ENCODE measurements at places on chromosomes 1 and 21.

DNA sequence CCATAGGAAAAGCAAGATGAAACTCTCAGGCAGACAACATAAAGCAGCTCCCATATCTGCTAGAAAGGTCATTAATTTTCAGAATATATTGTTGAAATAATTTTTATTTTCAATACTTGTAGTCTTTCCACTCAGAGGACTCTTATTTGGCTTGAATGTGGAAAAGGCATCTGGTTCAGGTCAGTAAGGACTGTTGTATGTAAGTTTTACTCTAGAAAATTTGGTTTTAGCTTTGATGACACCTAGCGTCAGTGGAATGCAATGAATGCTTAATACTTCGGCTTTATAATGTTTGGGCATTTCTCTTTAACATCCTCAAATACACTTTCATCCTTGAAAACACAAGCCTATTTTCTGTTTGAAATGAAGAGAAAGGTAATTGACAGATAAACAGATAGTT is 63.3 kb downstream of the LRRC40 start:
- DNase-seq = no peak

- DNase-seq = no peak
Measured at GRCh38 chr1:59997479-59998115, 71.0 kb upstream of the CYP2J2 start.

DNA sequence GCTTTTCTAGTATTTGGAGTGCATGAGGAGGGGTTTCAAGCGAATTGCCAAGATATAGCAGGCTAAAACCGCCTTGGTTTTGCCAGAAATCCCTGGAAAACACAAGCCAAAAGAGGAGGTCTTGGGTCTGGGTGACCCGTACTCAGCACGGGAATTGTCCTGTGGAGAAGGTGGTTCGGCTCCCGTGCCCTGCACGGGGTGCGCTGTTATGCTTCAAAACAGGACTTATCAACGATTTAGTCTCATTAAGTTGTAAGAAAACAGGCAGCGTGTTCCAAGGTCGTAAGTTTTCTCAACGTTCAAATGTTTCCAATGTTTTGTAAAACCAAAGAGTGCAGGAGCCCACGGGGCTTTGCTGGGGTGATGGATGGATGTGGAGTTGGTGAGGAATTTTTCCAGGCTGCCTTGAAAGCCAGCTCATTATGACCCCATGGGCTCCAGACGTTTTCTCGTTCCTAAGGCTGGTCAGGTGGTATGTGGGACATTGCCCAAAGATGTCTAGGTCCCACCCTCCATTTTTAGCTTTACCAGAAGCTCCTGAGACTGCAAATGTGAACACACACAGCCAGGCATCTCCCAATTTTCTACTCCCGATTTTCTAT is 75.4 kb upstream of the CLDN14 start:
- no peak for DNase-seq

DNA sequence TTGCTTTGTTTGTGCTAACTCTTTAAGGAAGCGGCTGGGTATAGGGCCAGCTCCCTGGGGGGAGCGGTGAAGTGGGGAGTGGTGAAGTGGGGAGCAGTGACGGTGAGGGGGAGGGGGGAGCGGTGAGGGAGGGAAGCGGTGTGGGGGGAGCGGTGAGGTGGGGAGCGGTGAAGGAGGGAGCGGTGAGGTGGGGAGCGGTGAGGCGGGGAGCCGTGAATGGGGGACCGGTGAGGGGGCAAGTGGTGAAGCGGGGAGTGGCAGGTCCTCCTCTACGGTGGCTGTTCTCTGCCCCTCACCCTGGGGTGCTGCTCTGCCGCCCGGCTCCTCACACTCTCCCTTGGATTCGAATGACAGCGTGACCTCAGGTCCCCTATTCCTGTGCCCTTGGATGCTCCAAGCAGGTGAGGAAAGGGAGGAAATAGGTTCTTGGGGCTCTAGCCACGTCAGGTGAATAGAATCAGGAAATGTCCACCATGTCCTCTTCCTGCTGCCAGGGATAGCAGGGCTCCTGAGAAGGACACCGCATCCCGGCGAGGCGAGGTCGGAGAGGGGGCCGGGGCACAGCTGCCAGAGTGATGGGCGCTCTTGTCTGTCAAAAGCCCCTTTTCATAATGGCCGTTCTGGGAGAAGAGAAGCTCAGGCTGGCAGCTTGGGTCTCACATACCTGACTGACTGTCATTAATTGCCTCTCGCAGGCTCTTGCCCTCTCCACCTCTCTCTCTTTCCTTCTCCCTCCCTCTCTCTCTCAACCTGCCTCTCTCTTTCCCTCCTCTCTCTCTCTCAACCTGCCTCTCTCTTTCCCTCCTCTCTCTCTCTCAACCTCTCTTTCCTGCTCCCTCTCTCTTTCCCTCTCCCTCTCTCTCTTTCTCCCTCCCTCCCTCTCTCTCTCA is 134.2 kb downstream of the PGBD5 start:
- no peak for DNase-seq

GRCh38 chr1:232335261-232335660 is 294.7 kb downstream of the SIPA1L2 start:
- no peak for DNase-seq

DNA sequence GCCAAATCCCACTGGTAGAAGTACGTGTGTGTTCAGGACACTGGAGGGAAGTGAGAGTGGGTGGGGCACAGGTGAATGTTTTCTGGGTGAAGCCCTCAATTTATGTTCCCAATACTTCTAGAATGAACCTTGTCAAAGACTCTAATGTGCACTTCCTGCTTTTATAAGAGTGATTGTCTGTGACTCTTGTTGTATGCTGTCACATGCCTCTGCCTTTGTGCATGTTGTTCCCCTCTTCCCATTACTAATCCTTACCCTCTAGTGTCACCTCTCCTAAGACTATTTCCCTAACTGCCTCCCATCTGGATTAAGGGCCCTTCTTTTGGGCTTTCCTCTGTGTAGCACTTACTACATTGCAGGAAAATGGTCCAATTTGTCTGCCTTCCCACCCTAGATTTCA is 2.5 kb upstream of the LINGO4 start:
- DNase-seq = no peak

DNA sequence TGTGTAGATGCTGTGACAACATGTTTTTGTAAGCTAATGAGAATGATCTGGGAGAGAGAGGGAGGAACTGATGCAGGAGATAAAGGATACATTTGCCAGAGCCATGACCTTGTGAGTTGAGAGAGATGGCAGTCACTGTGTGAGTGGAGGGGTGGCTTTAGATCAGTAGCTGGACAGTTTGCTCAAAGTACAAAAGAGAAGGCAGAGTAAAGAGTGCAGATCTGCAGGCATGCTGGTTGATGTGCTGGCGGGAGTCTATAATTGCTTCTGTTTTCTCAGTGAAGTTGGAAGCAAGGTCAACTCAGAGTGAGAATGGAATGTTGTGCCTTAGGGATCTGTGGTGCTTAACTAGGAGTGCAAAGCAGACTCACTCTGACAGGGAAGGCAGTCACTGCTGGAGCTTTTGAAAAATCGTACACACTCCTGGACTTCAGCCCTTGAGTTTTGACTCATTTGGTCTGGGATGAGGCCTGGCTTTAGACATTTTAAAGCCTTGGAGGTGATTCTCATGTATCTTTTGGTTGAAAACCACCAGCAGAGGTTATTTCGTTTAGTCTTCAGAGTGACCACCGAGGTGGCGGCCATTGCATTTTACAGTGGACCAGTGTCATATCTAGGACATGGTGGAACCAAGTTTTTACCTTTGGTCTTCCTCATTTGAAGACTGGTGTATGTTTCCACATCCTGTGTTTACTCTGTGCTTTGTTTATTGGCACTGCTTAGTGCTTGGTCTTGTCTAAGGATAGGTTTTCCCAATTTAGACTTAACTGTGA is 49.6 kb downstream of the MTR start:
- DNase-seq = peak; percentile 21

GRCh38 chr1:214248311-214249085 is 32.5 kb upstream of the SMYD2 start:
- DNase-seq = no peak

DNA sequence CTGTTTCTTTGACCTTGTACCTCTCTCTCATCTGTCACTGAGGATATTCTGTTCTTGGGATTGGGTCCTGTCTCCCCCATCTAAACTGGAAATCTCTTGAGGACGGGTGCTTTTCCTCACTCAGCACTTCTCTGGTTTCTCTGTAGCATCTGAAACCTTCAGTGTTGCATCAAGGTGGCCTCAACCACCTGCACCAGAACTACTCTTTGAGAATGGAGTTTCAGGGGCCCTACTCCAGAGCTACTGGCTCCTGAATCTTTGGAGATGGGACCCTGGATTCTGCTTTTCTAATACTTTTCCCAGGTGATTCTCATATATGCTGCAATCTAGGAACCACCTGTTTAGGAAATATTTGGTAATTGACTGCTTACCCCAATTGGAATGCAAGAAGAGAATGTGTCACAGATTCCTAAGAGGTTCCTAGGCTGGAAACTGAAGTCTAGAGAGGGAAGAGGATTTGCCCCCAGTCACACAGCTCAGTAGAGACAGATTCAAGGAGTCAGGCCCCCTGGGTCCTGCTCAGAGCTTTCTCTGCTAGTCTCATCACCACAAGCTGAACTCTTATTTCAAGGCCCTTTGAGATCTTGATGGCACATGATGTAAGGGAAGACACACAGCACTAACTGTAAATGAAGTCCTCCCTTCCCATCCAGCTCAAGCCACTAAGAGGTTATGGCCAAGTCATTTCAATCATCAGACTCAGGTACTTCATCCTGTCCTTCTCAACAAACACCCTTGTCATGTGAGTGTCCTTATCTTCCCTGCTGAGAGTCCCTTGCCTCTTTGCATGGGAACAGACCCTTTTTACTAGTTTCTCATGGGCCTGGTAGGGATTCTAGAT is 48.7 kb downstream of the EIF2D start:
- no peak for DNase-seq

GRCh38 chr1:210236386-210236839 is 3.8 kb downstream of the SERTAD4 start:
- DNase-seq = no peak

DNA sequence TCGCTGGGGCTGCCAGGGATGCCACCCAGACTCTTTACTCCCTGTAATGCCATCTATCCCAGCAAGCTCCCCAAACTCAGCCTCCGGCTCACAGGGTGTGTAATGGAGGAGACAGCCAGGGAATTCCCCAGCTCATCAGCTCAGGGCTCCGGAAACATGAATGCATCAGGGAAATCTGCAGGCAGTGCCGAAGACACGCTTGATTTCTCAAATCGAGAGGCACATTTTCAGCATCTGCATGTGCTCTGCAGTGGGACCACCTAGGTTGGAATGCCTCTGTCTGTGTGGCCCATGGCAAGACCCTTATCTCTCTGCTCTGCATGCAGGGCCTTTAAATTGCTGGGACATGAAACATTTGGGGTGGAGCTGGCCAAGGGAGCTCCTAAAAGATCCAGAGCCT is 170.1 kb downstream of the TRABD2B start:
- DNase-seq = no peak

GRCh38 chr1:18940303-18941020 is 16.0 kb downstream of the IFFO2 start:
- DNase-seq = no peak

- no peak for DNase-seq
Measured at GRCh38 chr1:187847531-187847930, 1018.8 kb downstream of the PLA2G4A start.

DNA sequence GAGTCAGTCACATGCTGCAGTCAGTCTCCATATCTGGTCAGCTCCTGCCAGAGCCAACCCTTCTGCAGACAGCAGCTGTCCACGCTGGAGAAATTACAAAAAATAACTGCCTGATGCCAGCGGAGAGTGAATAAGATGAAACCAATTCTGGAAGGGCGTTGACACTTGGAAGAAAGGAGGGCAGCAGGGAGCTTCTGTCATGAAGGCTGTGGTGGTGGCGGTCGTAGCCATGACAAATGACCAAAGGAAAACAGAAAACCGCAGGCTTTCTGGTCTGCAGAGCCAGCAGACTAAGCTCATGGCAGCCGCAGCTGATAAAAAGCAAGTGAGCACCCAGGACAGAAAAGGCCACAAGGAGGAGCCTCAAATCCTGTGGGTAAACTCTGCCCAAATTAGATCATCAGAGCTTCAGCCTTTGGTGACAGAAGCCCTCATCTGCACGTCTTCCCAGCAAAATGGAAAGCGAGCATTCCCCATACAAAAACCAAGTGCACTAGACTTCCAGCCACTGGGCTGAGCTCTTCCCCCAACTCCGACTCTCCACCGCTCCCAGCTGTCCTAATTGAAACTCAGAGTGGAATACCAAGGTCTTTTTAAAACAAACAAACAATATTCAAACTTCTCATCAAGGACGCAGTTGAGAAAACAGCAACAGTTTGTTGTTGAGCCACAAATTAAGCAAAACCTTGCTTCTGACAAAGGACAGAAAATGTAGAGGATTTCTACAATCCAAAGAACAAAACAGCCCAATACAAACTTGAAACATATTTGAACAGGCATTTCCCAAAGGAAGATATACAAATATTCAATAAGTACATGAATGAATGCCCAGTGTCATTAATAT is 28.7 kb downstream of the RSPH1 start:
- peak; percentile 51 for DNase-seq

GRCh38 chr21:45373991-45374816 is 30.8 kb upstream of the COL18A1 start:
- no peak for DNase-seq

- no peak for DNase-seq
Measured at GRCh38 chr1:204317170-204317569, 42.6 kb downstream of the PLEKHA6 start.

- DNase-seq = no peak
Measured at GRCh38 chr21:41899426-41900202, 20.5 kb upstream of the PRDM15 start.

DNA sequence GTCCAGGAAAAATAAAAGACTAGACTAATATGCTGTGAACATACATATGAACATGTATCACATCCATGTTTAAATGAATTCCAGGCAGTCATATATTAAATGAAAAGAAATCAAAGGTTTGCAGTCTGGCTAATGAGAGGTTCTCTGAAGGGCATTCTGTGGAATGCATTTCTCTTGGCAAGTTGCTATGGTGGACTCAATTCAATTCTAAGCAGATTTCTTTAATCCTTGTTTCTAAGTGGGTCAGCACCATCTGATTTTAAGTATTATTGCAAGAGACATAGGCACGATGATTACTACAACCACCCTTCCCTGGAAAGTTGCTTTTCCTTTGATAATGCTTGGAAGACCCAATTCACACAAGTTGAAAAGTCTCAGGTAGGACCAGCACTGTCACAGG is 23.9 kb upstream of the ABCA4 start:
- DNase-seq = no peak

DNA sequence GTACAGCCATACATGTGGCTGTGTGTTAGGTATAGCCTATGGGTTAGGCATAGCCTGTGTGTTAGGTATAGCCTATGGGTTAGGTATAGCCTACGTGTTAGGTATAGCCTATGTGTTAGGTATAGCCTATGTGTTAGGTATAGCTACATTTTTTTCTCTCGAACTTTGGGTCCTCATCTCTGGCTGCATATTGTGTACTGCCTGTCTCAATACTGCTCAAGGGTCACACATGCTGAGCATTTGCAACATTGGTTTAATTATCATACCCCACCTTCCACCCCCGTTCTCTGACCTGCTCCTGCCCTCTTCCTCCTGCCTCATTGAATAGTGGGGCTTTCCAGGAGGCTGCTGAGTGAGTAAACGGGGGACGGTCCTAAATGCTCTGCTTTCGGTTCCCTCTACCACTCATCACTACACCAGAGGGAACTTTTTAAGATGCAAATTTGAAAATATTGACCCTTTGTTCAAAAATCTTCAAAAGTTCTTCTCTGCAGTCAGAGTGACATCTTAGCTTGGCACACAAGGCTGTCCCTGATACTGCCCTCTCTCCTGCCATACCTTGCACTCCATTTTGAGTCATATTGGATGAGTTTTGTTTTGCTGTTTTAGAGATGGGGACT is 17.8 kb downstream of the OR2B11 start:
- no peak for DNase-seq

GRCh38 chr1:3054474-3054873 is 14.5 kb upstream of the PRDM16 start:
- no peak for DNase-seq

Data from hepatic stellate cell (primary cell).